Stimulated activated CD8-positive, alpha-beta memory T cell treated with anti-CD3 and anti-CD28 coated beads, Interleukin-7, amount 100 ng/mL, for 4 hours (primary cell): ENCODE measurements at places on chromosomes 1 and 21.

DNA sequence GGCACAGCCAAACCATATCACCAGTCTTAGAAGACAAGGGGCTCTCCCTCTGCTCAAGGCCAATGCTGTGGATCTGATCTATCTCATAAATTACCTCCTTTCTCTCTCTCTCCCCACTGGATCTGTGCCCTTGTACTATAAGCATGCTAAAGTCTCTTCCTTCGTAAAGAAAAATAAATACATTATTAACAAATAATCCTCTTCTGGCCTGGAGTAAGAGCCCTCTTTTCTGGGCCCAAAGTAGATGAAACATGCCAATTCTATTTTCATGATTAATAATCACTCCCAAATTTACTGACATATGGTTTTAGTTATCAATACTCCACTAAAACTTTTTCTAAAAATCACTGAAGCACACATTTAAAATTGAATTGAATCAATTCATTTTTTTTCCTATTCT, 889.7 kb downstream of the ADGRL2 start:
- DNase-seq: no peak

DNA sequence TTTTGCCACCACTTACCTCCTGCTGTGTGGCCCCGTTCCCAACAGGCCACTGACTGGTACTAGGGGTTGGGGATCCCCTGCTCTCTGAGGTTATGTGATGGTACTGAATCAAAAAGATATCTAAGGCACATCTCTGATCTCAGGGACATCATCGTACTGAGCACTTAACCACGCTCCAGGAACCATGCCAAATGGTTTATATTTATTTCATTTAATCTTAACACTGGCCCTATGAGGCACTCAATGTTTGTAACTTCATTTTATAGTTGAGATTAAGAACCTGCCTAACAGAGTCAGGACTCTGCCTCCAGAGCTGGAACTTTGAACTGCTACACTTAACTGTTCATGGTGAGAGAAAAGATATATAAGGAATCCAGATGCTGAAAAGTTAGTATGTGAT, 98.0 kb upstream of the HP1BP3 start:
- DNase-seq: no peak

DNA sequence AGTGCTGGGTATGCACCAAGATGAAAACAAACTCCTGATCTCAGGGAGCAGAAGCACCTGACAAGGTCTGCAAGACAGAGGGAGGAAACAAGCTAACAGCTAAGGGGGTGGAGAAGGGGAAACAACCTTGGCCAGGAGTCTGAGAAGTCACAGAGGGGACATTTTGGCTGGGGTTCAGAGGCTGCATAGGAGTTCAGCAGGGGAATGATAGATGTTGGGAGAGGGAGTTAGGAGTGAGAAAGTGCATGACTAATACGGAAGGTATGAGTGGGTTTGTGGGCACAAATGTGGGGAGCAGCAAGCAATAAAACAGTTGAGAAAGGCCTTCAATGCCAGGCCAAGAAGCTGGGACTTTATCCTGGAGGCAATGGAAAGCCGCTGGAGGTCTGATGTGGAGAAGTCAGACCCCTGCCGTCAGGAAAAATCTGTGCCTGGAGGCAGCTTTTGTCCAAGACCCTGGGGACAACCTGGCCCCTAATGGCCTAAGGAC, 16.4 kb downstream of the EPHA2 start:
- no peak for DNase-seq

DNA sequence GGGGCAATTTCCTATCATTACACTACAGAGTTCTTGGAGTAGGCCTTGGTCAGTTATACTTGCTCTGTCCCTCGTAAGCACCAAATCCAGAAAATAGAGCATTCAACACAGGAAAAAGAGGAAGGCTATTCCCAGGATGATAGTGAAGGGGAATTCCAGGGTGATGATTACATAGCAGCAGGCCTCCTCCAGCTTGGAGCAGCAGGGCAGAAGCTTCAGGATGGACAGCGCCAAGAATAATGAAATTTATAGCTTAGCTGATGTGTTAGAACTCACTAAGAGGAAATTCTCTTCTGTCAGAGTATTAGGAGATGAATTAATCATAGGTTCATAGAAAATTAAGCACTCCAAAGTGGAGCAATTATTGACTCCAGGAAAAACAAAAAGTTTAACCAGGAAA, 10.8 kb upstream of the SMAP2 start:
- no peak for DNase-seq

DNA sequence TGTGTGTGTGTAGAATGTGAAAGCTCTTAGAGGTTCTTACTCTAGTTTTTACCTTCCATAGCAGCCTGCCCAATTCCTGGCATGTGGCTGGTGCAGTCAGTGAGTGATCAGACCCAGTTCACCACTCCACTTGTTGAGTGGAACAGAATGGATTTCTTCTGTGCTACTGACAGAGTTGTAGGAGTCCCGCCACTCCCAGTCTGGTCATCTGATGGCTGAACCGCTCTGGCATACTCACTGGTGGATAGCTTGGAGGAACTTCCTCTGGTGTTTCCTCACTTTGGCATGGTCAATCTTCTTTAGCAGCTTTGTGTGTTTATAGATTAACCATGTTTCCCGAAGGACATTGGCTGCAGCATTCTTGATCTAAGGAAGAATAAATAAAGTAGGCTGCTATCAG, 106.7 kb upstream of the ADAR start:
- DNase-seq: no peak

- DNase-seq: no peak
These were observed 70.0 kb downstream of the ALG14 start for GRCh38 chr1:95002540-95003432.

GRCh38 chr1:165883056-165883455, 55.6 kb downstream of the UCK2 start:
- DNase-seq: no peak

- DNase-seq: no peak
These were observed 15.0 kb downstream of the DPT start for GRCh38 chr1:168714012-168714411.

- no peak for DNase-seq
These were observed 35.0 kb downstream of the FHAD1 start for GRCh38 chr1:15282038-15282437.

GRCh38 chr21:41018431-41018830, 149.5 kb upstream of the BACE2 start:
- no peak for DNase-seq
